ENCODE measurements at places on chromosomes 2 and 18.

DNA sequence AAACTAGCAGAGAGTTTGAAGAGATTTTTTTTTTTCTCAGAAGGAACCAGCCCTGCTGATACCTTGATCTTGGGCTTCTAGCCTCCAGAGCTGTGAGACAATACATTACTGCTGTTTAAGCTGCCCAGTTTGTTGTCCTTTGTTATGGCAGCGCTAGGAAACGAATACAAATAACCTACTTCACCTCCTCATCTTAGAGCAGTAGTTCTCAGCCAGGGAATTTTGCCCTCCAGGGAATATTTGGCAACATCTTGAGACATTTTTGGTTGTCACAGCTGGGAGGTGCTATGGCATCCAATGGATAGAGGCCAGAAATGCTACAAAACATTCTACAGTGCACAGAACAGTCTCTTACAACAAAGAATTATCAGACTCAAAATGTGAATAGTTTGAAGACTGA is 43.9 kb upstream of the BCL11A start:
- DNase-seq: no peak

DNA sequence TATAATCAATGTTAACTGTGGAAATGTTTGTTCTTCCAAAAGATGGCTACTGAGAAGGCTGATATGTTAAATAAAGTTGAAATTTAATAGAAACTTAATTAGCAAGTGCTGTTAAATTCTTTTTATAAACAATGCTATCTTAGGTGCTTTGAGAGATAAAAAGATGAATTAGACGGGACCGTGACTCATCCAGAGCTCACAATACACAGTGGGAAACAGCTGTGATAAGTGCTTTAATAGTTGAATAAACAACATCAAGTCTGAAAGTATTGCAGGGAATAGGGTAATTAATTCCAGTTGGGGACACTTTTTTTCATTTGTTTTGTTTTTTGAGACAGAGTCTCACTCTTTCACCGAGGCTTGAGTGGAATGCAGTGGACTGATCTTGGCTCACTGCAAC is 85.5 kb upstream of the DTNA start:
- no peak for DNase-seq

- DNase-seq: no peak
Observed at GRCh38 chr2:209344349-209344748, 79.5 kb upstream of the MAP2 start.

- DNase-seq: no peak
Observed at GRCh38 chr18:25557011-25557410, 205.0 kb upstream of the ZNF521 start.

GRCh38 chr2:112661656-112662305 is 16.0 kb downstream of the SLC20A1 start:
- no peak for DNase-seq

DNA sequence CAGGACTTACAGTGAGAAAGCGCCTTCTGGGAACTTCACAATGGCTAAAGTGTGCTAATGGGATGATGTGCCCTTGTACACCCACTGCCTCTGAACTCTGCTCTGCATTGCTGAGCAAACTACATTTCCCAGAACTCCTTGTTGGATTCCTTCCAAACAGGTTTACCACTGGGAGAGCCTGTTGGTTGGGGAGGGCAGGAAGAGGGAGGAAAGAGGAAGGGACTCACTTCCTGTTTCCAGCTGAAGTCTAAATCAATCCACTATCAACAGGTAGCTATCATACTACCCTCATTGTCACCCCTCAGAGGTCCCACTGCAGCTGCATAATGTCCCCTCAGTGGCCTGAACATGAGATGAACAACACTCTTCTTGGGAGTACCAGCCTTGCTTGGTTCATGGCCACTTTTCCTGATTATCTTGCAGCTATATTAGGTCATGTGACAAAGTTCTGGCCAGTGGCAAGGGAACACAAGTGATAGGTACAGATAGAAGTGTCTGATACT is 109.7 kb downstream of the MSH2 start:
- no peak for DNase-seq

GRCh38 chr2:157743051-157743450 is 114.4 kb upstream of the ACVR1C start:
- DNase-seq: no peak

- no peak for DNase-seq
Observed at GRCh38 chr2:238467792-238468191, 41.1 kb downstream of the ASB1 start.

- no peak for DNase-seq
Observed at GRCh38 chr2:191291471-191291870, 46.3 kb downstream of the MYO1B start.

DNA sequence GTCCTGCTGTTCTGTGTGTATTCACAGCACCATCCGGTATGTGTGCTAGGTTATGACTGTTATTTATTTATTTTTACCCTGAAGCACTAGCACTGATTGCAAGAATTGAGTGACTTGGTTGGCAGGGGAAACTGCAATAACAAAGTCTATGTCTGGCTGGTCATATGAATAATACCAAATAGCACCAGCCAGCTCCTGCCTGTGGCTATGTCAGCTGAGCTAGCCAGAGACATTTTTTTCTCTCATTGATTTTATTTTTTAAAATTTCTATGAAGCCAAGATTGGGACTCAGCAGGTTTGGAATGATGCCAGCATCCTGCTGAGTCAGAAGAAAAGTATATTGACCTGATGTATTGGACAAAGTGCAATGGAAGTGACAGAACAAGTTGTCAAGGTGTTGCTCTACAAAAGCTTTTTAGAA is 188.5 kb upstream of the CDH2 start:
- DNase-seq: no peak

GRCh38 chr2:241496904-241497877 is 11.2 kb downstream of the STK25 start:
- no peak for DNase-seq

GRCh38 chr2:177474998-177475397 is 82.4 kb downstream of the AGPS start:
- no peak for DNase-seq

- DNase-seq: no peak
Observed at GRCh38 chr2:100193291-100193710, 50.9 kb upstream of the AFF3 start.

DNA sequence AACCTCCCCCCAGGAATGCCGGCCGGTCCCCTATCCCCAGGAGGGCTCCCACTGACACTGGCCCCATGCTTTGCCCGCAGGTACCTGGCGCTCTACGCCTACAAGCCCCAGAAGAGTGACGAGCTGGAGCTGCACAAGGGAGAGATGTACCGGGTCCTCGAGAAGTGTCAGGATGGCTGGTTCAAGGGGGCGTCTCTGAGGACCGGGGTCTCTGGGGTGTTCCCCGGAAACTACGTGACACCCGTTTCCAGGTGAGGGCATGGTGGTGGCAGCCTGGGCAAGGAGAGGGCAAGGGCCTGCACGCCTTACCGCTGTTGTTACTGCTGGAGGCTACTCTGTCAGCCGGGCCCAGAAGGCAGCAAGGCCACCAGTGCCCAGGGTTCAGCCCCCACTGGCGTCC is 181.3 kb downstream of the SEPTIN10 start:
- DNase-seq: no peak

DNA sequence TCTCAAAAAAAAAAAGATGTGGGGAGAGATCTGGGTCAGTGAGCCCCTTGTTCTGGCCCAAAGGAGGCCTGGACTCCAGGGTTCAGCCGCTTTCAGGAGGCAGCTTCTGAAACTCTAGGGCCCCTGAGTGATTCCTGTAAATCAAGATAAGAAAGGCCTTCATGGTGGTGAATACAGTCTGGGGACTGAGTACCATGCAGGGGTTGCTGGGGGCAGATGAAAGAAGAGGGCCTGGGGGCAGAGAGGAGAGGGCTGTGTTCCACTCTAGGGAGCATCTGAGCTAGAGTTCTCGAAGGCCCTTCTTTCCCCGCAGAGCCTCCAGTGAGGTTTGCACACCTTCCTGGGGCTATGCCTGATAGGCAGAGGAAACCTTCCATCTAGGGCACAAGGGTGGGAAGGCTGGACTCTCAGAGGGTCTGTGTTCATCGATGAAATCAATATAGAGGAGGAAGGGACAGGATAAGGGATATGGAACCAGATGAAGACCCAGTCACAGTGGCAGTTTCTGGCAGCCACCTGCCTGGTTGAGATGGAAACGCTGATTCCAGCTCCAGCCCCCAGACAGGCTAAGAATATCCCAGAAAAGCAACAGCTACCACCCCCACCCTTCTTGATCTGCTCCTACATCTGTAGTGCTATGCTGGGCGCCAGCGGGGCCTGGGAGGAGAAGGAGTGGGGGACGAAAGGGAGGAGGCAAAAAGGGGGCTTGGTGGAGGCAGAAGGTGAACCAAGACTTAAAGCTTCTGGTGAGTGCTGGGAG is 4.7 kb upstream of the CDK5R2 start:
- DNase-seq: no peak

GRCh38 chr2:73718851-73719621 is 18.1 kb downstream of the TPRKB start:
- no peak for DNase-seq

- DNase-seq: no peak
Observed at GRCh38 chr2:213934560-213934959, 476.3 kb upstream of the VWC2L start.

DNA sequence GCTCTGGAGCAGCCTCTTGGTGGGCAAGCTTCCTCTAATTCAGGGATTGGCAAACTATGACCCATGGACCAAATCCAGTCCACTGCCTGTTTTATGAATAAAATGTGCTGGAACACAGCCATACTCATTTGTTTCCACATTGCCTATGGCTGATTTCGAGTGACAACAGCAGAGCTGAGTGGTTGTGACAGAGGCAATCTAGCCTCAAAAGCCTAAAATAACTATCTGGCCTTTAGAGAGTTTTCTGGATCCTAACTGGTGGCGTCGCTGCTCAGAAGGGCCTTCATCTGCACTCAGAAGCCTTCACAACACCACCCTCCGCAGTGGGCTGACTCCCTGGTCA is 147.1 kb downstream of the CCBE1 start:
- DNase-seq: no peak

DNA sequence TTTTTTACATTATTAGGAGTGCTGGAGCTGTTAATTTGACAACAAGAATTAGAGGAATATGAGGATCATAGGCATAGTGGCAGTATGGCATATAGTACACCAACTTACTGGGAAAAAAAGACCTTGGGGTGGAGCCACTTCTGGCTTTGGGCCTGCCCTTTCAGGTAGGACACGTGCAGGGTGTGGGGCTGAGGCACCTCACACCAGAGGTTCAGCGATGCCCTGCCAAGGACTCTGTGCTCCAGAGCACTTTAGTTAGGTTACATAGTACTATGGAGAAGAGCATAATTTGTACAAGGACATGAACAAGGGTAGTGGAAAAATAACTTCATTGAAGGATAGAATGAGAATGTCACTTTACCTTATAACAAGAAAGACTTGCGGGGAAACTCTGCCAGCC is 77.1 kb upstream of the CD302 start:
- DNase-seq: no peak

DNA sequence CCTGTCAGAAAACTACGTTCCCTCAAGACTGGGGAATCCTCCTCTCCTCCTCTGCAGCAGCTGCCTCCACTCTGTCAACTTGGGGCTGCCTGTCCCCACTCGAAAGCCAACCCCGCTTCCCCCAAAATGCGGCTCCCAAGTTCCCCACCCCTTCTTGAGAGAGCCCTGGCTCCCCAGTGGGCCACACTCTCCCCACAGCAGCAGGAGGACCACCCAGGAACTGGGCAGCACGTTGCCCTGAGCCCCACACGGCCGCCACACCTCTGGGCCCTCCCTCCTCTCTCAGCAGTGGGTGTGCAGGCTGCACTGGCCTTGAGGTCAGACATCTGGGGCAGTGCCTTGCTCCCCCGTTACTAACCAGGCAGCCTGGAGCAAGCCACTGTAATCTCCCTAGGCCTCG is 9.6 kb upstream of the TEX51 start:
- no peak for DNase-seq

GRCh38 chr2:75592030-75592429 is 31.3 kb upstream of the EVA1A start:
- DNase-seq: no peak

GRCh38 chr2:9739531-9739964 is 103.7 kb upstream of the TAF1B start:
- peak; percentile 42 for DNase-seq

DNA sequence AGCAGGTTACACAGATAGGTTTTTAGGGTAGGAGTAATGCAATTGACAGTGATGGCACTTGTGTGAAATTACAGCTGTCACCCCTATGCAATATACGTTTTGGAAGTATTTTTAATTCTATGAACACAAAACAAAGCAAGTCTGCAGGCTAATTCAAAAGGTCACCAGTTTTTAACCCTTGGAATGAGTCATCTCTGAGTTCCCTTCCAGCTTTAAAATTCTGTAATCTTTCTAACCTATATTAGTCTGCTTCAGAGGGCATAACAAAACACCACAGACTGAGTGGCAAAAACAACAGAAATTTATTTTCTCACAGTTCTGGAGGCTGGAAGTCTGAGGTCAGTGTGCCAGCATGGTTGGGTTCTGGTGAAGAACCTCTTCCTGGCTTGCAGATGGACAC is 596.9 kb upstream of the HNMT start:
- no peak for DNase-seq

DNA sequence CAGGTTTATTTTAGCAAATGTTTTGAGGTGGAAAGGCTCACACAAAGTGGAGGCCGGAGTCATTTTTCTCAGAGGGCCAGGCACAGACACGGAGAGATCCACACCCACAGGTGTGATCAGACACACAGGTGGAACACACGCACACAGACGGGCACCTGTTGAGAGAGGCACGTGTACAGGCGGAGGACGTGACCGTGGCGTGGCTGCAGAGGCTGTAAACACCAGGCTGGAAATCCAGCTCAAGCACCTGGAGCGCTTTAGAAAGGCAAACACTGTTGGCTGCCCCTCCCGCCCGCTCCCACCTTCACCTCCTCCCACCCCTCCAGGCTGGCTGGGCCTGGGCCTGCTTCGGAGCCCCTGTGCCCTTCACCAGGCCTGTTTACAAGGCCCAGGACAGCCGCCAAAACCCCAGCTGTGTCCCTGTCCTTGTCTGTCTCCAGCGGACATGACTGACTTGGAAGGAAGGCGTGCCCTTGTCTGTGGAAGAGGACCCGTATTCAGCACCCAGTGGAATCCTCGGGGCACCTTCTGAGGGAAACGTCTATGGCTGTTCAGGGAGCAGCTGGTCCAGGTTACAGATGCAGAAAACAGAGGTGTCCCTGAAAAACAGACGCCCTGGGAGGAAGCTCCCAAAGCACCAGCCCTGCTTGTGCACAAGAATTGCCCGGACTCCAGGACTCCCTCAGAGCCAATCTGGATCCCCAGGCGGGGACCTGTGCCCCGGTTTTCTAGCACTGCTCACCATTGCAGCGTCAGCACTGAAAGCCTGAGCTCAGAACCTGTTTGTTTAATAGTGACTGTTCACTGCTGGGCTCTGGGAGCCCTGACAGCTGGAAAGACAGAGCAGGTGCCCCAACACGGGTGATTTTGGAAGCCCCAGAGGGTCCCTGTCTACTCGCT is 134.3 kb upstream of the HAAO start:
- DNase-seq: no peak

All from activated T-cell treated with anti-CD3 and anti-CD28 coated beads for 1 hour (primary cell).